ENCODE measurements at places on chromosomes 11 and 22. TPM values are rescaled to one million over a fixed set of nuclear protein-coding genes. Genes with fewer than 3 reads are reported as not detected.

- DNase-seq = no peak
Observed at GRCh38 chr11:72732329-72732728, 19.9 kb downstream of the ARAP1 start.

DNA sequence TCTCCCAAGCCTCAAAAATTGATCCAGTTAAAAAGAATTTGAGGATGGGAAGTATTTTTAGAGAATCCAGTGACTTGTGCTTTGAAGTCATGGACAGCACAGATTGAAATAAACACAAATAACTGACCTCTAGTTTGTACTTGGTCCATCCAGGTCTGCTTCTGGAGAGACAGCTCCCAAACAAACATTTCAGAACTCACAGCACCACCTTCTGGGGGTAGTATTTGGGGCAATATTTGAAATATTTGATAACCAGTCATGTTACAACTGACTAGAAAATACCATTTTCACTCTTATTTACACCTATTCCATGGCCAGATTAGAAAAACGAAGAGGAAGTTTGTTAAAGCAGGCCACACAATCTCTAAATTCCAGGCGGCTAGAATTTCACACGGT, 56.2 kb downstream of the CTSC start:
- DNase-seq = no peak

GRCh38 chr22:39241794-39242594, 2.8 kb downstream of the PDGFB start:
- DNase-seq = no peak

GRCh38 chr11:61718621-61719302, 33.7 kb upstream of the MYRF start:
- no peak for DNase-seq

DNA sequence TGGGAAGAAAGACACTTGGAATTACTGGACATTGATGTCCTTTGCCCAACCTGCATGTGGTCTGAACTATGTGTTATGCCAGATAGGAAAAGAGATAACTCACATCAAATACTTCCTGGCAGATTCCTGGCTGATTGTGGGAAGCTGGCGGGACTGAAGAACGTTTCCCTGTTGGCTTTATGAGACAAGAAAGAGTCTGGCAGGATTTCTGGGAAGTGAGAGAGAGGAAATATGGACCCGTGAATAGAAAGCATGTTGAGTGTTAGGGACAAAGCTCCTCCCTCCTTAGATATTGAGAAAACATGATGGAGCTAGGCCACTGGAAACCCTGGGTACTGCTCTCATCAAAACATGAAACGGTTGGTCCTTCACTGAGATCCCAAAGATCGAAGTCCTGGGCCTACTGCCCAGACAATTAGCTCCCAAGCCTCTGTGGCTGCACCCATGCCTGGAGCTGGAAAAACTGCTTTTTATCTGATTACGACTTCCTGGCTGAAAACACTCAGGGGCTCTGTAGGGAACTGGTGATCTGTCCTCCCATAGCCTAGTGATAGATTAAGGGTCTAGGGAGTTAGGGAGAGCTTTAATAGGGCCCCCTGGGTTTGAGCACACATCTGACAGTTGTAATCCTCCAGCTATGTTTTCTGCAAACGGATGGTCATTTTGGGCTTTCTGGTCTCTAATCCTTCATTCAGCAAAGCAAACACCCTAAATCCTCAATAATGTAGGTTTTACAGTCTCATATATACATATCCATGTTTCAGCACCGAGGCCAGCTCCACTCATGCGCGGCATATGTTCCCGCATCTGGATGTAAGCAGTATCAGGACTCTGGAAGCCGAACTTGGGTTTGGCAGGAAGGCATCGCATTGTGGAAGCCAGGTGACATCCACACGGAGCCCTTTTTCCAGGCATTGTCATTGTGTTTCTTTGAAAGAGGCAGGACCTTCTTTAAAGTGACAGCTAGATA, 6.1 kb upstream of the B3GAT1 start:
- no peak for DNase-seq

DNA sequence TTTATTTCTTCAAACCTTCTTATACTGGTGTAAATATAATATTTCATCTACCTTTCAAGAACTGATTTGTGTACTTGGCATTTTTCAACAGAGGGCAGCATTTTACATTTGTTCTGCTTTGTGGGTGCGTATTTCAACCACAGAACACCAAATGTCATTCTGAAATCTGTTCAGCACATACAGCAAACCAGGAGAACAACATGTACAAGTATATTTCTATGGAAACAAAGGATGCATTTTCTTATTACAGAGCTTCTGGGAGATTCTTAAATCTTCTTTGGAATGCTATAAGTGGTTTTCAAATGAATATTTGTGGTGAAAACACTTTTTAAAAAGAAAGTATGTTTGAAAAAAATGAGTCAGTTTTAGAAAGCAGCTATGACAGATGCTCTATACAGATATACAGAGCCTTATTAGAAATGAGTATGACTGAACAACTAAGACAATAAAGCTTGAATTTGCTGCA, 946.0 kb downstream of the FAM181B start:
- DNase-seq = no peak

DNA sequence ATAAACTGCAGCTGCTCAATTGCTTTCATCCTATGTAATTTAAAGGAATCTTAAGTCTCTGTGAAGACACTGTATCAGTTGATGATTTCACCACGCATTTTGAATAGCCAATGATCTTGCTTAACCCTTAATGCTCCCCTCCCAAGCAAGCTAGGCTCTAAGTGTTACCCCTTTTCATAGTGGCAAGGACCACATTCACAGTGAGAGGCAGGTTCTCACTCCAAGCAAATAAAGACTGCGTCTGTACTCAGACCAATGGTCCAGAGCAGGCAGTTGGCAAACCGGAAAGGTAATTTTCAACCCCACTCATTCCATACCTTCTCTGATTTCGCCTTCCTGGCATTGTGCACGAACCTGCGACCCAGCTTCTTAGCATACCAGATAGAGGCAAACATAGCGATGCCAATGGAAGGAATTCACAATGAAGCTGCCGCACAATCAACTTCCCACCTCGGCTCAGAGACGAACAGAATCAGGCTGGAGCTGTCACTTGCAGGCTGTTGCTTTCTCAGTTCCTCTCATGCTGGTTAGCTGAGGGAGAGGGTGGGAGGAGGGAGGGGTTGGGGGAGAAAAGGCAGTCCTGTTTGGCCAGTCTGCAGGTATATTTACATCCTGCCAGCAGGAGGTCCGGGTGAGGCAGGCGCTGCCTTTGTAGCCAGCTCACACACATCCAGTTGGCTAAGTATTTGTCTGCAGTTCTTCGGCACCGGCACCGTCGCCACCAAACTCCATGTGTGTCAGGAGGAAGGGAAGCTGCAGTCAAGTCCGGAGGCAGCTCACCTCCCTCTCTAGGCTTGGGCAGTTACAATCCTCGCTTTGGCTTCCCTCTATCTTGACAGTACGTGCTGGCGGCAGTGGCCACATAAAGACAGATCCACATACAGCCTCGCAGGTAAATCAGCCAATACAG, 1151.2 kb upstream of the CCDC90B start:
- DNase-seq = peak; percentile 66

- no peak for DNase-seq
Observed at GRCh38 chr11:119179983-119180382, 5.3 kb upstream of the NHERF4 start.

GRCh38 chr11:42707541-42707940, 604.3 kb upstream of the API5 start:
- DNase-seq = no peak

DNA sequence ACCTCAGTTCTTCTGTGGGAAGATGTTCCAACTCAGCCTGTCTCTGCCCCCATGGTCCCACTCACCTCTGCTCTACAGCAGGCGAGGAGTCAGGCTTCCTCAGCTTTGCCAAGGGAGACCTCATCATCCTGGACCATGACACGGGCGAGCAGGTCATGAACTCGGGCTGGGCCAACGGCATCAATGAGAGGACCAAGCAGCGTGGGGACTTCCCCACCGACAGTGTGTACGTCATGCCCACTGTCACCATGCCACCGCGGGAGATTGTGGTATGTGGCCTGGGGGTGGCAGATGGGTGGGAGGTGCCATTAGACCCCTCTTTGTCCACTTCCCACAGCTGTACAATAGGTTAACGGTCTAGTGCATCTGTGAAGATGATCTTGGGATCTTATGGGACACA, 73.3 kb downstream of the MYO7A start:
- DNase-seq = no peak

DNA sequence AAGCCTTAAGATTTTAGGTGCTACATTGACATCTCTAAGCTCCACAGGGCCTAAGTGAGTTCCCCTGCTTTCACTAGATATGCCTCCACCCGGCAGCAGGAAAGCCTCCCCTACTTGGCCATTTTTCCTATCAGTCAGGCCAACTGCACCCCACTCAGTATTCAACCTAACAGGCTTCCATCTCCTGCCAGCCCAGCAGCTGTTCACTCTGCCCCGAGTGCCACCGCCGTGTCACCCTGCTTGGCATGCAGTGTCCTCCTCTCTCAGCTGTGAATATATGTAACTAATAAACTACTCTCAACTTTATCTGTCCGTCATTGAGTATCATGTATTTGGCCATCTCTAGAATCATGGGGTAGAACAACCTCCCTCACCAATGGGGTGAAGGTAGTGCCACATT, 9.0 kb upstream of the OR6M1 start:
- DNase-seq = no peak

GRCh38 chr11:13883042-13883441, 79.5 kb upstream of the SPON1 start:
- no peak for DNase-seq

GRCh38 chr11:133388975-133389568, 143.2 kb downstream of the OPCML start:
- DNase-seq = no peak

DNA sequence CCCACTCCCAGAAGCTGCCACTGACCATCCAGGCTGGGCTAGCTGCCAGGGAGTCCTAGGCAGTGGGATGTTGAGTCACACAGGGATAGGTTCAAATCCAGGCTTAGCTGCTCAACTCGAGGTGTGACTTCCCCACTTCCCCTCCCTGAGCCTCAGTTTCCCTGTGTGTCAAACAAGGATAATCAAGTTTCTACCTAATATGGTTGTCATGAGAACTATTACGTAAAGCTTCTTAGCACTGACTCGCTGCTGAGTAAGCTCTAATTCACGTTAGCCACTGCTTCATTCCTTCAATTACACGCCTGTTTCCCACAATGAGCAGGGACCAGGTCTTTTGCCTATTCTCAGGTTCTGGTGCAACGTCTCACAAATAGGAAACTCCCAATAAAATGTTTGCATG, 67.7 kb downstream of the SEZ6L start:
- DNase-seq = no peak

The CLCF1 gene
- total RNA-seq = 0.51 TPM

The CALCA gene
- not detected for total RNA-seq

The RAG1 gene
- 1.6 TPM for total RNA-seq

The FGF3 gene
- total RNA-seq = not detected

The MAPK12 gene
- total RNA-seq = 18.2 TPM

The SCN3B gene
- 1.2 TPM for total RNA-seq

The ZDHHC8 gene
- total RNA-seq = 44.4 TPM

The TMEM121B gene
- total RNA-seq = 2.2 TPM
